ENCODE measurements at places on chromosomes 1 and 21.

- no peak for DNase-seq
Measured at GRCh38 chr1:56816909-56817308, 2.3 kb downstream of the FYB2 start.

DNA sequence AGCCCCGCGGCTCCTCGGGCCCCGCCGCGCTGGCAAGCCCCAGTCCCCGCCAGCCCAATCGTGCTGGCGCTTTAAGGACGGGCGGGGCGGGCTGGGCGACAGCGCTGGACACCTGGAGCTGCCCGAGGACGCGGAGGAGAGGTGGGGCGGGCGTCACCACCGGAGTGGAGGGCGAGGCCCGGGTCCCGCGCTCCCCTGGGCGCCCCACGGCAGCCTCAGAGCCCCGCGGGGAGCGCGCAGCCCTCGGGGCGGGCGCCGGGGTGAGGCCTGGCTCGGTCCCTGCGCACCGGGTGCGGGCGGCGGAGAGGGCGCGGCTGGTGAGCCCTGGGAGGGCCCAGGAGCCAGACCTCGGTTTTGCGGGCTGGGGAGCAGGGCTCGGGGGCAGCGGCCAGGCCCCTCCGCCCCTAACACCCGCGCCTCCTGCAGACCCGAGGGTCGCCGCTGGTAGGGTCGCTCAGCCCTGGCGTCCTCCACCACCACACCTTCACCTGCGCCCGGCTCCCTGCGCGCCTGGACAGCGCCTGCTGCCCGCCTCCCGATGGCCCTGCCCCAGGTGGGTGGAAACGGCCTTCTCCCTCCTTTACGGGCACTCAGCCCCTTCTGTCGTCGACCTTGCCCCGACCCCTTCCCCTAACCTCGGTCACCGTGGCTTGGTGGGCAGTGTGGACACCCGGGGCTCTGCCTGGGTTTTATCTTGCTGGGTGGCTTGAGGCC is at the start of gene TMEM61:
Gene TMEM61, plus strand, starts transcription at position 101 of the 714 bp plus-strand sequence. Its CDS starts 438 bp downstream, at position 539.
- no peak for DNase-seq

DNA sequence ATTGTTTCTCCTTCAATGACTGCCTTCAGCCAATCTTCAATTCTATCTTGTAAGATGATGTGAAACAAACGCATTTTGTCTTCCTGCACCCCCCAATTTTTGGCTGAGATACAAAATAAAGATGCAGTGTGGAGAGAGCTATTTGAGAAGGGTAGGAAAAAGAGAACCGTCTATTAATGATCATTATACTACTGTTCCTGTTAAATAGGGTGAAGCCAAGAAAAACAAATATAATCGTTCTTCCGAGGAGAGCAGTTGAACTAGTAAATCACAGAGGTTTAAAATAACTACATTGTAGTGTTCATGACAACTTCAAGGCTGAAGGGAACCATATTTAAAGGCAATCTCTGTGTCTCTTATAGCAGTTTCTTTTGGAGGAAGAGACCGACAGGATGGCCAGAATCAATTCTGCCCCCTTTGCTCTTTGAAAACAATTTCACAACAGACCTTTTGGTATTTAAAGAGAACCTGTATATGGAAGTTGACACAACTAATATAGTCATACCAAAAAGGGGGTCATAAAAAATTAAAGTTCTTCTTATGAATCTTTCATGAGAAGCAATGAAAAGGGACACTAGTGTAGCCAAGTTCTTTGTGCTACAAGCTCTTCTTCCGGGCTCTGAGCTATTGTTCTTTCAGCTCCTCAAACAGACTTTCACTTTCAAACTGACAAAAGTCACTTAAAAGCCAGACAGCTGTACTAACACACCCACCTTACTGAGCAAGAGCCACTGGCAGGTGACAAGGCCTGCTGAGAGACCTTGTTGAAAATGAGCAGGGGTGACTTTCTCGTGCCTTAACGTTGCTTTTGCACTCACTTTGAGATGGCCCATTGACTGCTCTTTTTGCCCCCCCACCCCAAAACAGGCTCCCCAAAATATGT is 30.9 kb downstream of the PROX1 start:
- no peak for DNase-seq

DNA sequence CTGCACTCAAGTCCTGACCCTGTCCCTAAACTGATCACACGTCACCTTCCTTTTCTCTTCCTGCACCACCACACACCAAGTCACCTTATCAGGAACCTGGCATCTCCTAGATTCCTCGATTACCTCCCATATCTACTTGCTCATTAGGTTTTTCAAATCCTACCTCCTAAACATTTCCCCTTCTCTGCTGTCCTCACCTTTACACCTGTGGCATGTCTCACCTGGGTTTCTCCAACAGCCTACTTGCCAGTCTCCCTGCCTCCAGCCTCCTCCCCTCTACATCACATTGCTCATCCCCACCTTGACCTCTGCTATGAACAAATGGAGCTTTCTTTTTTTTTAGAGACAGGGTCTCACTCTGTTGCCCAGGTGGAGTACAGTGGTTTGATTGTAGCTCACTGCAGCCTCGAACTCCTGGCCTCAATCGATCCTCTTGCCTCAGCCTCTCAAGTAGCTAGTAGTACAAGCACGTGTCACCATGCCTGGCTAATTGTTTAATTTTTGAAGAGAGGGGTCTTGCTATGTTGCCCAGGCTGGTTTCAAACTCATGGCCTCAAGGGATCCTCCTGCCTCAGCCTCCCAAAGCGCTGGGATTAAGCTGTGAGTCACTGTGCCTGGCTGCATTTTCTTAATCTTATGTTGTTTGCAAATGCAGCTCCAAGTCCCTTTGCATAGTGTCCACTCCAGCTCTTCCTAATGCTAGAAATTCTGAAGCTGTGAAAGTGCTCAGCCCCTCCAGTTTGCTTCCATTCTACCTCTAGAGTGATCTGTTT is 6.3 kb downstream of the IGSF9 start:
- no peak for DNase-seq

GRCh38 chr1:193568512-193568911 is 382.1 kb upstream of the B3GALT2 start:
- no peak for DNase-seq

- no peak for DNase-seq
Measured at GRCh38 chr1:36199934-36200741, 24.1 kb upstream of the THRAP3 start.

- DNase-seq = no peak
Measured at GRCh38 chr1:156387870-156388173, 18.8 kb downstream of the RHBG start.

- DNase-seq = no peak
Measured at GRCh38 chr1:17412093-17412870, 27.2 kb downstream of the RCC2 start.

DNA sequence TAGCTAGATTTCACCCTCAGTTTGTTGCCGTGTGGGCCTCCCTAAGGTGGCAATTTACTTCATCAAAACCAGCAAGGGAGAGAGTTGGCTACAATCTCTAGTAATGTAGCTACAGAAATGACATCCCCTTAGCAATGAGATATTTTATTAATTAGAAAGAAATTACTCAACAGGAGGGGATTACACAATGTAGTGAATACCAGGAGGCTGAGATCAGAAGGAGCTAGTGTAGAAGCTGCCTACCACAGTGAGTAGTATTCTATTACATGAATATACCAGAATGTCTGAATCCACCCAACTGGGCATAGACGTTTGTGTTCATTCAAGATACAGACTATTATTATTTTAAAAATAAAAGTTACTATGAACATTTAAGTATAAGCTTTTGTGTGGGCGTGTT is 868.2 kb upstream of the CXADR start:
- no peak for DNase-seq

DNA sequence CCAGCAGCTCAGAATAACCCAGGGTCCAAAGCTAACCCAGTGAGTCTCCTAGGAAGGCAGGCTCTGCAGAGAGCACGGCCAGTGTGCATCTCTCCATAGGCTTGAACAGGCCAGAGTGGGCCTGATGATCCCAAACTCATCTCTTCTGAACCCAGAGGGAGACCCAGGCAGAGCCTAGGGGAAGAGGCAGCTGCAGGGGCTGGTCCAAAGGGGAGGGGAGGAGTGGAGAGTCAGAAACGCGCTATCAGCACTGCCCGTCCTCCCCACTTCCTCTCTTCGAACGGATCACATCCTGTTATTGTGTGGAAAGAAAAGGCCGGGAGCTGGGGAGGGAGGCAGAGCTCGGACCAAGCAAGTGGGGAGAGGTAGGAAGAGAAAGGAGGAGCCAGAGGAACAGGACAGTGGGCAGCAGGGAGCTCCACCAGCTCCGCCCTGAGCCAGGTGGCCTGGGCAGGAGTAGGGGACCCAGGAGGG is 20.2 kb downstream of the TAL1 start:
- DNase-seq = no peak

- no peak for DNase-seq
Measured at GRCh38 chr1:57067863-57068262, 102.0 kb upstream of the C8B start.

DNA sequence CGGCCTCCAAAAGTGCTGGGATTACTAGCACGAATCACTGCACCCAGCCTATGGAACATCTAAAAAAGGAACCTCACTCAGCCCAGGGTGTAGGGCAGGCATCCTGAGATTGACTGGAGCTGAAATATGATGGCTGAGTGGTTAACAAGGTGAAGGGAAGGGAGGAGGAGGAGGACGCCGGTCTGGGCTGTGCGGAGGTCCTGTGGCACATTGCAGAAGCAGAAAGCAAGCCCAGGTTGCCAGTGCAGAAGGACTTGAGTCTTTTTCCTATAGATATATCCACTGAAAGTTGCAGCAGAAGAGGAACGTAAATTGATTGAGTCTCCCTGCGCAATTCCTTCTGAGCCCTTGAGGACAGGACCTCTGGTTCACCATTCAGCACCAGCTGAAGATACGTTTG is 1.5 kb upstream of the KIF17 start:
- DNase-seq = no peak

DNA sequence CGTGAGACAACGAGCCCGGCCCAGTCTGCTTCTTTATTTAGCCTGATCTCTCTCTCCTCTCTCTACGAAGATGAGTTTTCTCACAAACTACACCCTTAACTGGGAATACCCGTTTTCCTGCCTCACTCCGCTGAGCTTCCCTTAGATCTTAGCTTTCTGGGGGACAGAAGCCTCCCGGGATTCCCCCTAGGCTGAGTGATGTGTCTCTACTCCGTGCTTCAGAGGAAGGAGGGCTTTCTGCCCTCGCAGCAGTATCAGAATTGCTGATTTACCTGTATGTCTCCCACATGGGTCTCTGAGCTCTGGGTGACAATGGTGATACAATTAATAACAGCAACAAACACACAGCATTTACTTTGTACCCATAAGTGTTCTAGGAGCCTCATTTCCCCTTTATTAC is 1.0 kb downstream of the ZBTB17 start:
- DNase-seq = no peak

DNA sequence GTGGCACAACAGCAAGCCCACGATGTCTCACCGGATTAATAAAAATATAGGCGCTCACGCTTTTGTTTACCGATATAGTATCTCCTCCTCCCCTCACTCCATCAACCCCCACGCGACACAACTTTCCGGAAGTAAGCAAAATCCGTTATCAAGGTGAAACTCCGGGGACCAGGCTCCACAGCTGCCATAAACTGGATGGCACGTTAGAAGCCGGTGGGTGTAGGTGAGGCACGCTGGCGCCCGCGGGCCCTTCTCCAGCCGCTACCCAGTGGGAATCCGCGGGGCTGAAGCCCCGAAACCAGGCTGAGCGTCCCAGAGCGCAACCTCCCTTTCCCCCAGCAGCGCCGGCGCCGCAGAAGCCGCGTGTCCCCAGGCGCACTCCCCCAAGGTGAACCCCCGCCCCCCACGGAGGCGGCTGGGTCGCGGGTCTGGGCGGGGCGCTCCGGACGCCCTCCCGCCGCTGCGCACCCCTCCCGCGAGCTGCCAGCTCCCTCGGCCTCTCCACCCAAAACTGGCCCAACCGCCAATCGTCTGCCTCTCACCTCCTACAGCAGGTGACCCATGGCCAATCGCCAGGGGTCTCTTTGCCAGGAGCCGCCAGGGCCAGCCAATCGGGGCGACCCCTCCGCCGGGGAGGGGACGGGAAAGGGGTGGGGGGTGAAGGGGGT is 112.4 kb downstream of the OSBPL9 start:
- DNase-seq = peak; percentile 87

- DNase-seq = no peak
Measured at GRCh38 chr1:36691374-36691773, 208.7 kb upstream of the CSF3R start.

- no peak for DNase-seq
Measured at GRCh38 chr1:59512702-59513101, 215.8 kb downstream of the FGGY start.

- DNase-seq = no peak
Measured at GRCh38 chr1:154014154-154014907, 23.8 kb downstream of the RPS27 start.

DNA sequence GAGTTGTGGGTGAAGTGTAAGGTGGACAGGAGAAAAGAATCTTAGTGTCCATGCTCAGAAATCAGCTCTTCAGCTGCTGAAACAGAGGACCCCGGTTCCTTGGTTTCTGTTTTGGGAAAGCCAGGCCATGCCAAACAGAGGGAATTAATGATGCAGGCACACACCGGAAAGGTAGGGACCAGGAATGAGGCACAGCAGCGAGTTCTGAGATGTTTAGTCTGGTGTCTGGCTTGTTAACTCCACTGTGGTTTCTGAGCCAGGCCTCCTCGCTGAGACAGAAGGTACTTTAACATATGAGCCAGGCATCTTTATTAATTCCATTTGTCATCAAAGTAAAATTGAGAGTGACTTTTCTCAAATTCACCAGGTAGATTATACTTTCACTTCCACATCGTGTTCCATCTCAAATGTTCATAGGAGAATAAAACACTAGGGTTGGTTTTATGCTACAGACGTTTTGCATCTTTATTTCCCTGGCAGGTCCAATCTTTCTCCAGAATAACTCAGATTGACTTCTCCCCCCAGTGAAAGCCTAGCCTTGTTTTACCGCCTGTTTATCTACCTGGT is 23.5 kb downstream of the LRRC8D start:
- DNase-seq = peak; percentile 60

DNA sequence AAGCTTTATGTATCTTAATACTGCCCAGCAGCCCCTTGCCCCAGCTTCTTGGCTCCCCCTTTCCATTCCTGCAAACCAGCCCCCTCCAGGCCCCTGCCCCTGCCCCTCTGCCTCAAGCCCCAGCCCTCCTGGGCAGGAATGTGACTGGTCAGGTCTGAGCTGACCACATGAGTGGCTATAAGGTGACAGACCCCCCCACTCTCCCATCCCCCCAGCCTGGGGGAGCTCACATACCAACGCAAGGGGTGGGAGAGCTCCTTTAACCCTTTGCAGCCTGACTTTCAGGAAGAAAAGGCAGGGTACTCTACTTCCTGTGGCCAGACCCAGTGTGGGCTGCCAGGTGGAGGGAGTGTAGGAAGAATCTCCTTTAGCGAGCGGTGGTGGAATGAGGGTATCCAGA is 33.2 kb downstream of the AHDC1 start:
- no peak for DNase-seq

- no peak for DNase-seq
Measured at GRCh38 chr1:89170170-89171066, 5.4 kb downstream of the GBP7 start.

DNA sequence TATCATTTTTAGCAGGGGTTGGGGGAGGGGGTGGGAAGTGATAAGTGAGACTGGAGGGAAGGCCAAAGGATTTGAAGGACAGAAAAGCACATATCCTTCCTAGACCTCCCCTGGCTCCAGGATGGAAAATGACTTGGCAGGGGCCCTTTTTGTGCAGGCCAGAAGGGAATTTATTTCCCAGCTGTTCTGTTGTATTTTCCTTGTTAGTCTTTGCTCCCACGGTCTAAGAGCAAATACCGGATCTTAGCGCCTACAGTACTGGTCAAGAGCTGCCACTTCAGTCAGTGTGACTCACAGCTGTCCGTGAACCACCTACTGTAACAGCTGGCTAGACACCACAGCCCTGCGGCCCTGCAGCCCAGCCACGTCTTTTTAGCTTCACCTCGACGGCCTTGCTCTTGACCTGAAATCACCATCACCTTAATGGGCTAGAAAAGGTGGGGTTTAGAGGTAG is 51.0 kb upstream of the ERRFI1 start:
- no peak for DNase-seq

GRCh38 chr1:11841245-11842153 is 6.1 kb downstream of the NPPA start:
- DNase-seq = no peak
